Sigmoid colon (tissue), 7 donors: ENCODE measurements at places on chromosomes 5 and 9. TPM values are rescaled to one million over a fixed set of nuclear protein-coding genes. Genes with fewer than 3 reads are reported as not detected.

Gene PCDHB3
- total RNA-seq, result 1.7 TPM

DNA sequence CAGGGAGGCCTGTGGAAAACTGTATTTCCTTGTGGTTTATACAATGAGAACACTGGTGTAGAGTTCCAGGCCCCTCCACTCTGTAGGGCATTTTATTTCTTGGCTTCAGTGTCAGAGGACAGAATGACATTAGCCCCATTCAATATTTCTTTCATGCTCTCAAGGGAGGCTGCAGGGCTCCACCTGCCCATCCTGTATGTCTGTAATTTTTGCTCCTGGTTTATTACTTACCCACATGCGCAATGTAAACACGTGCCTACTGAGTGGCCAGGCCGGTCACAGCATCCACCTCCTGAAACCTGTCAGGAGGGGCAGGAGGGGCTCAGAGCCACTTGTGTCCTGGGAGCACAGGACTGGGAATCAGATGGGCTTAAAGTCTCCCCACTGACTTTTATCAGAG is 82.4 kb downstream of the GADD45G start:
- DNase-seq, result no peak

DNA sequence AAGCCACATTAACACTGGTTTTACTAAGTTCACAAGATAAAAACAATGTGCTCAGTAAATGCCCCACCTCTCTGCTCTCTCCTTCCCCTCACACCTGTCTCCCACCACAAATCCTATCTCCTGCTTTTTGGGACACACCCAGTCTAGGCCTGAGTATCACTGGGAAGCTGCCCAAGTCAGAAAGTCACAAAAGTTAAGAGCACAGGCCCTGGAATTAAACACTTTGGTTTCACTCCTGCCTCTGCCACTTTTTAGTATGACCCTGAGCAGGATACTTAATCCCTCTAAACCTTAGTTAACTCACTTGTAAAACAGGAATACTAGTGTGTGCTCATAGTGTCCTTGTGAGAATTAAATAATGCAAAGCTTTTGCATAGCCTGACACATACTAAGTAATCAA is 11.3 kb downstream of the C5 start:
- no peak for DNase-seq

DNA sequence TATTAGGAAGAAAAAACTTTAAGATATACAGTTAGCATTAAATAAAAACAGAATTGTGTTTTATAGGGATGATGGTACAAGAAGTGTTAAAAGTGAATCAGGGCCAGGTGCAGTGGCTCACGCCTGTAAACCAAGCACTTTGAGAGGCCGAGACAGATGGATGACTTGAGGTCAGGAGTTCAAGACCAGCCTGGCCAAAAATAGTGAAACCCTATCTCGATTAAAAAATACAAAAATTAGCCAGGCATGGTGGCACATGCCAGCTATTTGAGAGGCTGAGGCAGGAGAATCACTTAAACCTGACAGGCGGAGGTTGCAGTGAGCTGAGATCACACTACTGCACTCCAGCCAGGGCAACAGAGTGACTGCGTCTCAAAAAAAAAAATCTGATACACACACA is 282.9 kb upstream of the ATP10B start:
- no peak for DNase-seq

DNA sequence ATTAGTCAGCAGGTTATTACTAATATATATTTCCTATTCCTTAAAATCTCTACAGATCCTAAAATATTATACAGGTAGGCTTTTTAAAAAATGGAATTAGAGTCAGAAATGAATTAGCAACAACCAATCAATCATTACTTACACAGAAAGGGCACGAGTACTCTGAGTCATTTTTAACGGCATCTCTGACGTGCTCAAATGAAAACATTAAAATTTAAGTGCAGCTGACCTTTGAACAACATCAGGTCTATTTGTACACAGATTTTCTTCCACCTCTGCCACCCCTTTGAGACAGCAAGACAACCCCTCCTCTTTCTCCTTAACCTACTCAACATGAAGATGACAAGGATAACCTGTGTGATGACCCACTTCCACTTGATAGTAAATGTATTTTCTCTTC is 19.1 kb downstream of the AUH start:
- DNase-seq, result no peak

- no peak for DNase-seq
Observed at GRCh38 chr5:12865529-12865928, 961.3 kb upstream of the CTNND2 start.

- DNase-seq, result peak; percentile 93
Observed at GRCh38 chr9:129550199-129550839, 70.6 kb downstream of the C9orf50 start.

DNA sequence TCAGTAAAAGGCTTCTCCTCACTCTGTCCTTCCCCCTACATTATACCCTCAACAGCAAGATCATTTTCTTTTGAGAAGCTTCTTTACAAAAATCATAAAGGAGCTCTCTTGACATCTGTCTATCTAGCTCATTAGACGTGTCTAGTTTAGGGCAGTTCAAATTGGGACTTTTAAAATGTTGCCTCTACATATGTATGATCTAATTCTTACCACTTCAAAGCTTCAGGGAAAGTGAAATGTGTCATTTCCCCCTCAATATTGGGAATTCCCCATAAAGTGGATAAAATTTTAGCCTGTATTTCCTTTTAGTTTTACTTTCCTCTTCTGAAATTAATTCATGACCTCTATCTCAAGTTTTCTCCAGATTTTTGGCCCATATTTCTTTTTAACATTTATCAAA is 323.7 kb downstream of the ARRDC3 start:
- DNase-seq, result no peak
